ENCODE measurements at places on chromosomes 4 and X.
A peak's percentile ranks its signal among the peaks of the same experiment; 100 is the strongest.

- DNase-seq: peak; percentile 15
Observed at GRCh38 chr4:159446266-159446976, 343.5 kb downstream of the RAPGEF2 start.

GRCh38 chrX:11768039-11768438 lies 10.0 kb downstream of the MSL3 start:
- DNase-seq: no peak

DNA sequence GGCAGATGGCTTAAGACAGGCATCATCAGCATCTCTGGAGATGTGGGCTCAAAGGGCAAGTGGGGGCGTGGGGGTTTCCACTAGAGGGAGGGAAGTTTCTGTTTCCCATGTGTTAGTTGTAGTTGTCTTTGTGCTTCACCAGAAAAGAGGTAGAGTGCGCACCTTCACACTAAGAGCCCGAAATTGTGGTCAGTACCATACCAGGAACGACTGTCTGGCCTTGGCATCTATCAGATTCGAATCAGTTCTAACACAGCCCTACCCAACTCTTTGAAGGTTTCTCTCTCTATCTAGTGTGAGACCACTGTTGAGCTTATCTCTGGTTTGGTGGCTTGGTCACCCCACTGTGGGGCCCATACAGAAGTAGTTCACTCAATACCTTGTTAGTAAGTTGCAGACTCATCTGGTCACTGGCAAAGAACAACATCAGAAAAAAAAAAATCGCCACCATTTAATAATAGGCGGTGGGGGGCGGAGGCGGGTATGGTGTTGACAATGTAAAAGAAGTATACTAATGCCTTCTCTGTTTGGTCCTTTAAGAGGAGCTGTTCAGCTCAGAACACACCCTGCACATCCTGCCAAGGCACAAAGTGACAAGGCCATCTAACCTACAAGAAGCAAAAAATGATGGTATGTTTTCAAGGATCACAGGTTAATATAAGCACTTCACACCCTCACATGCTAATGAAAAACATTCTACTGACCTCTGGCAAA lies 71.1 kb downstream of the NYX start:
- no peak for DNase-seq

GRCh38 chrX:45422216-45422925 lies 221.7 kb upstream of the DIPK2B start:
- no peak for DNase-seq

DNA sequence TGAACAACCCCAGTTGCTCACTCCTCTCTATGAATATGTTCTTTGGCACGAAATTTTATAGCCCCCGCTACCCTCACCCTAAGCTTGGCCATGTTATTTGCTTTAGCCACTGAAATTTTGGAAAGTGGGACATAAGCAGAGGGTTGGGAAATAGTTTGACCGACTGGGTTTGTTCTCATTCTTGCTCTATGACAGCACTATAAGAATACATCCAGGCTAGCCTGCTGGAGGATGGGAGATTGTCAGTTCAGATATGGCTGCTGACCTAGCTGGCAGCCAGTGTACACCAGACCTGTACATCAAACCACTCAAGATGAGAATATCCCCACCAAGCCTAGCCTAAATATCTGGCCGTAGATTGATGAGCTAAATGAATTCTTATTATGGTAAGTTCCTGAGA lies 298.1 kb downstream of the PDGFC start:
- DNase-seq: no peak

DNA sequence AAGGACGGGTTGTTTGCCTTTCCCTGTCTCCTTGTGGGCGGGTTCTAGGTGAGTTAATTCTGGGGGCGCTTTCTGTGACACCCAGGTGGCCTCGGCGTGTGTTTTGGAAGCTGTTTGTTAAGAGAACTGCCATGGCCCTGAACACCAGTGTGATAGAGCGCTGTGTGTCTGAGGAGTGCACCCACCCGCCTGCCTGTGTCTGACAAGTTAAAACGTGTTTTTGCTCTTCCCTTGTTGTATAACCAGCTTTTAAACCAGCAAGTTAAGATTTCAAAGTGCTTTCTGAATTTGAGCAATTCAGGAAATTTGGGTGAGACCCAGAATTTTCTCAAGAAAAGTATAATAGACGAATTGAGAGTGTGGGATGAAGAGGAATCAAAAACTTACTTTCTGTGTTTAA lies 55.2 kb upstream of the HGFAC start:
- DNase-seq: no peak

DNA sequence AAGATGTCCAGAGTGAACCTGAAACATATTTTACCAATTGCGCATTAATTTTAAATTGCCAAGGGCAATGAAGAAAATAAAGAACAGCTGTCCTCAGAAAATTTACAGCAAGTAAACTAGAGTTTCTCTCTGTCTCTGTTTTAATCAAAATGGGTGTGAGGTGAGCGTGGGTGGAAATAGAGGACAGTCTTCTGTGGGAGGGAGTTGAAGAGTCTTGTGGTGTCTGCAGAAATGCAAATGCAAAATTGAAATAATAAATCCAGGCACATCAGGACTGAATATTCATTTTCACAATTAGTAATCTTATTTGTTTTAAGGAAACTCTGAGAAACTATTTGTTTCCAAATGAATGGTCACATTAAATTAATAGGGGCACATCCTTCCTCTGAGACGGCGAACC lies 192.0 kb downstream of the ARHGAP10 start:
- DNase-seq: no peak

GRCh38 chr4:125262502-125262901 lies 52.3 kb upstream of the FAT4 start:
- DNase-seq: no peak

DNA sequence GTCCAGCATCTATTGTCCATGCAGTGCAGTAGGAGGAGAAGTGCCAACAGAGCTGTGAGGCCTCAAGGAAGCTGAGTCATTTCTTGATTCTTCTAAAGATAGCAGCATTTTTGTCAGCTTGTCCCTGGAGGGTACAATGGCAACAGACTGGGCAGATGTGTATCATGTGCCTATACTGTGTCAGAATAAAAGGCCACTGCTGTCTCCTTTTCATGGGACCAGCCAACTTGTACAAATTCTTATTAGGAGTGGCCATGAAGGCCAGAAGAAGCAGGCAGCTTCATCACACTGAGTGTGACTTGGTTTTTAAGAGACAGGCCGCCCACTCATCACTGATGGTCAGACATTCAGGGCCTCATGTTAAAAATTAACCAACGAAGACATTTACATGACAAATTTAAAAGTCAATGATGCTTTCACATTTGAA lies 185.0 kb upstream of the FAM241A start:
- no peak for DNase-seq

DNA sequence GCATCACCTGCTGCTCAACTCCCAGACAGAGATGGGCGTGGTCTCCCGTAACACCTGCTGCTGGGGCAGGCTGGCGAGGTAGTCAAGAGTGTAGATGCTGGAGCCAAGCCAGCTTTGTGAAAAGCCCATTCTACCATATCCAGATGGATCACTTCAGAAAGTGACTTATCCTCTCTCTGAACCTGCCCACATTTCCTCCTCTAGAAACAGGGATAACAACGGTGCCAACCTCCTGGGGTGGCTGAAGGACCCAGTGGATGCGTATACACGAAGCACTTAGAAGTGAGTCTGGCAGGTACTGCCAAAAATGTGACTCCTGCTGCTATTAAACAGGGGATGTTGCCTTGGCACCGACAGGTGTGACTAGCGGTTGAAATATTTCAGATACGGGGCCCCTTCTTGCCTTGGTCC lies 95.8 kb downstream of the SORBS2 start:
- no peak for DNase-seq

GRCh38 chrX:133461231-133461630 lies 45.9 kb upstream of the GPC4 start:
- no peak for DNase-seq

- DNase-seq: no peak
Observed at GRCh38 chrX:29432534-29432933, 782.8 kb upstream of the MAGEB2 start.

- no peak for DNase-seq
Observed at GRCh38 chrX:140157611-140158010, 192.3 kb upstream of the CXorf66 start.

DNA sequence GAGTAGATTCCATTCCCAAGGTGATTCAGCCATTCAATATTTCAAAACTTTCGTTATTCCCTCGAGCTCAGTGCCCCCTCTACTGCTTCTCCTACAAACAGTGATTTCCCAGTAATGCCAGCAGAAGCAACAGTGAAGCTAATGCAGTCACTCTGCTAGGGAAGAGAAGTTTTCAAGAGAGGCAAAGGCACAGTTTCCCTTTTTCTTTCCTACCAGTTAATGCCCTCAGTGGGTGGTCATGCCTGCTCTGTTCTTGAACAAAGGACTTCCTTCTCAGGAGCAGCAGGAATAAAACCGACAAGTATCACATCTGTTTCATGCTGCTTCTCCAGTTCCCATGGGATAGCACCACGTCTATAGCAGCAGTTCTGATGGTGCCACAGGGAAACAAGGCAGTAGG lies 317.2 kb downstream of the TENM3 start:
- no peak for DNase-seq

DNA sequence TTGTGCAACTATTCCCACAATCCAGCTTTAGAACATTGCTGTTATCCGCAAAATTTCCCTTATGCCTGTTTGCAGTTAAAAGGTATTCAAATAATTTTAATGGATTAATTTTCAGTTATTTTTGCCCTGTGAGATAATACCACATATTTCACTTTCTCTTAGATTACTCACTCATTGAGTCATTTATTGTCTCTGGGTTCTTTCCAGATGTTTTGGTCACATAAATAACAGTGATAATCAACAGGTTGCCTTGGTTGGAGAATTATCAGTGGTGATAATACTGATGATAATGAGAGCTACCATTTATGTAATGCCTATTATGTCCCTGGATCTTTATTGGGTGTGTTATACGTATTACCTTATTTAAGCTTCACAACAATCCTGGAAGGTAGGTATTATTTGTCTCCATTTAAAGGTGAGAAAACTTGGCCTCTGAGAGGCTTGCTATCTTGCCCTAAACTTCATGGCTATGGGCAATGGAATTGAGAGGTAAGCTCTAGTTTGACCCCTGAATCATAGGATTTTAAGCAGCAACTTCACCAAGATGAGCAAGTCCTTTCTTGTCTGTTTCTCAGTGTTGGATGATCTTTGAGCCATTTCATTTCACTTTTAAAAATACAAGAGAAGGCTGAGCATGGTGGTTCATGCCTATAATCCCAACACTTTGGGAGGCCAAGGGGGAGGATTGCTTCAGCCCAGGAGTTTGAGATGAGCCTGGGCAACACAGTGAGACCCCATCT lies 87.4 kb downstream of the KIT start:
- DNase-seq: no peak

- no peak for DNase-seq
Observed at GRCh38 chr4:157889788-157890187, 283.0 kb downstream of the GASK1B start.

DNA sequence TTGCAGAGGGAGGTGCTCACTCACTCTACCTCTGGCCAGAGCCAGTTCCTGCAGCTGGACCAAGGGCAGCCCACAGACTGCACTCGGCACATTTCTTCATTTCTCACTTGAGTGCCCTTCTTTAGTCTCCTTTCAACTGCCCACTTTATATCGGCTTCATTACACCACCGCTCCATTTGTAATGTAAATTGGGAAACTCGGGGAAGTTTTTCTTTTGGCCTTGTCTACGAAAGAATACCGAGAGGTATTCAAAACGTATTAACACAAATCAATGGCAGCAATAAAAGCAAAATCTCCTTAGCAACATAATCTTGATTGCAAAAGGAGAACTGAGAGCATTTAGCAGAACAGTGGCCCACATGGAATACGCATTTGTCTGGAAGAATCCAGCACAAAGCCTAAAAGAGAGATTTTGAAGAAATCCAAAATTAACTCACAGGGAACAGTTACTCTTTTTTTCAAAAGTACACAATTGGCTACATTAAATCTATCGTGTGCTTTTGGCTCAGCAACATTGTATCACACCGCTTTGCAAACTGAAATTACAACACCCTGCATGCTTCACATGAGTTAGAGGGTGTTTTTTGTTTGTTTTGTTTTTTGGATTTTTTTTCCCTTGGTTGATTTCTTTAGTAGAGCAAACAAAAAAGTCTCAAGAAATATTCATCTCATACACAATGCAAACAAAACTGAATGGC lies 62.6 kb downstream of the CHIC2 start:
- DNase-seq: no peak

DNA sequence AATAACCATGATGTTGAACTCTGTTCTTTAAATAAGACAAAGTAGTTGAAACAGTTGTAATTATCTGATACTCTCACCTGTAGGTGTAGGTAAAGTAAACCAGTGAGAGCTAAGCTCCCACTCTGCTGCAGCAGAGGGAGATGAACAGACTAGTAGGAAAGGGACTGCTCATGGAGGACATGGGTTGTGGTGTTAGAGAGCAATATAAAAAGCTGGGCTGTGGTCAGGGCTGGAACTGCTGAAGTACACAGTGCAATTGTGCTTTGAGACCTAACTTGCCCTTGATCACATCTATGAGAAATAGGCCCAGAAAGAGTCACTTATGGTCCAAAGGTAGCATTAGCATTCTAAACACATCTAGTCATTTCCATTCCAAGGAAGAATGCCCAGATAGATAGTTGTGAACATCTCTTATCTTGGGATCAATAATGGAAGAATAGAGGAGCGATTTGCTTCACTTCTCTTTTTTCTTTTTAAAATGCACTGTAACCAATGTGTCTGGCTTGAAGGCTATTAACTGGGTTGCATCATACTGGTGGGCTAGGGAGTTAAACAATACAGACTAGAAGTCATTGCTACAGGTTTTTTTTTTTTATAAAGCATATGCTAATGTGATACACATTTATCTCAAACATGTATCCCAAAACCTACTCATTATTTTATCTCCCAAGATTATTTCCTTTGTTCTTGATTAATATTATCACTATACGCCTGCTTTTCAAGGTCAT lies 251.3 kb upstream of the CENPE start:
- DNase-seq: no peak

DNA sequence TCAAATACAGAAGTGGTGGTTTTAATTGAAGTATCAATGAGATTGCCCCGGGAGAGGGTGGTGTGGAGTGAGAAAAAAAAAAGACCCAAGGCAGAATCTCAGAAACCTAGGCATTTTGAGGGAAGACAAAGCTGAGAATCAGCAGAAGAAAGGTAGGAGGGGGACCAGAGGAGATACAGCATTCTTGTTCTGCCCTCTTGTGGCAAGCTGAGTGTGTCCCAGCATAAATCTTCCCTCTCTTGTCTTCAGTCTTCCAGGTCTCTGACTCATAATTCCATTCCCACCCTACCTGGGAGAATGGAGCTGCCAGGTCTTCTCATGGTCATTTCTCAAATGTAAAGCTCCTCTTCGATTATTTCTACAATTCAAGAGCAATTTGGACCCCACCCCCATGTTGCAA lies 32.7 kb upstream of the MAGED1 start:
- DNase-seq: no peak

- DNase-seq: no peak
Observed at GRCh38 chrX:40440866-40441265, 139.9 kb upstream of the ATP6AP2 start.

GRCh38 chrX:154428176-154429171 lies at the start of gene ATP6AP1:
TSS of gene ATP6AP1 (plus strand) at chrX:154428677. CDS start at chrX:154428693, 16 bp downstream.
- DNase-seq: peak; percentile 90

All from CD4-positive, alpha-beta T cell treated with Interleukin-15 for 4 hours (primary cell).